NCI-H187 (cell line): ENCODE measurements at places on chromosomes 6 and 20.

DNA sequence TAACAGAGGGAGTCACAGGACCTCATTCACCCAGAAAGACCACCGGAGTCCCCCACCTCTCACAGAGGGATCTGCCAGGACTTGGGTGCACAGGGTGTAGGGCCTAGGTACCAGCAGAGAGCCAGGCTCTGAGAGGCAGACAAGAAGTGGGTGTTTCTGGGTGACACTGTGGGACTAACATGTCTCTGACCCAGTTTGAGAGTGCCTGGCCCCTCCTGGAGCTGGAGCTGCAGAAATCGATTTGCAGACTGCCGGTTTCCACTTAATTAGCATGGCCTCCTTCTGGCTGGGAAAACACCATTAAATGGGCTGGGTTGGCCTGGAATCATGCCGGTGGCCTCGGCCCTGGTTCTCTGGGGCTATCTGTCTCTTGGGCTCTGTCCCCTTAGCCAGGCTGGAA lies 59.2 kb downstream of the PPP1R16B start:
- no peak for DNase-seq

GRCh38 chr6:124028117-124028516 lies 224.5 kb downstream of the NKAIN2 start:
- no peak for DNase-seq

DNA sequence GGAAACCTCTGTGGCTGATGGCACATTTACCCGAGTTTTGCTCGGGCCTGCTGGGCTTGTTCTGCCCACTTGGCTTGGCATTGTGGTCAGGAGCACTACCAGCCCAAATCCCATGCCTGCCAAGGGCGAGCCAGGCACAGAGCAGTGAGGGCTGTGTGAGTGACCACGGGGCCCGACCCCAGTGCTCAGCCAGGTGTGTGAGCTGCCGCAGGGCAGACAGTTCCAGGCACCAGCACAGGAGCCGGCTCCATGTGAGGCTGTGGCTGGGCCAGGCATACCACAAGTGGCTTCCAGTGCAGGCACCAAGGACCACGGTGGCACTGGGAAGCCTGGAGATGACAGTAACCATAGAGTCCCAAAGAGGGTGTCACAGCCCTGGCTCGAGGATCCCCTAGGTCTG lies 1225.5 kb upstream of the GJE1 start:
- no peak for DNase-seq

DNA sequence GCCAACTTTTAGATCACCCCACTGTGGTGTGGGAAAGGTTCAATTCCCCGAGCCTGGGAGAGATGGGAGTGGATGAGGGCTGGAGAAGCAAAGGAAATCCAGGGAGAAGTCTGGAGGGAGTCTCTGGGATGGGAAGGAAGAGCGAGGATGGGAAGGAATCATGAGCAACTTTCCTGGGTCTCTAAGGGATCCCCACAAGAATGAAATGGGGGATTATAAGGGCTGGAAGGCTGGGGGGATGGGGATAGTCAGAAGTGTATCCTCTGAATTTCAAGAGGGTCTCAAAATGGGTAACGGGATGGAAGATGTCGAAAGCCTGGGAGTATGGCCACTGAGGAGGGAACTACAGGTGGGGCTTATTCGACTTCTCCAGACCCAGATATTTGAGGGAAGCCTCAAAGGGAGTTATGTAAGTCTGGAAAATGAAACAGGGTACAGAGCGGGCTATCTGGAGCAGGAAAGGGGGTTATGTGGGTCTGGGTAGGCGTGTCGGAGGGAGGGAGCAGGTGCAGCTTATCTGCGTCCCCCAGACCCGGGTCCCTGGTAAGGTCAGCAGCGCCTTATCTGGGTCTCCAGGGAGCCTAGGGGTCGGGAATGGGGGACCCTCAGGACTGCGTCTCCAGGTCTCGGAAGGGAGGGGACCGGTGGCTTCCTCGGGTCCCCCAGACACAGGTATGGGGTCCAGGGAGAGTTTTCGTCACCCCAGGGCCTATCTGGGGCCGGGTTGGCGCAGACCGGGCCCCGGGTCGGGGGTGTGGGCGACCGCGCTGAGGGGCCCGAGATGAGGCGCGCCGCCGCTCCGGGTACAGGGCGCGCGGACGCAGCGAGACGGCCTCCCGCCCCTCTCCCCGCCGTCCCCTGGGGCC lies 550 bp downstream of the PLAGL2 start:
- DNase-seq = no peak

GRCh38 chr20:5996765-5997164 lies 46.3 kb downstream of the MCM8 start:
- no peak for DNase-seq

DNA sequence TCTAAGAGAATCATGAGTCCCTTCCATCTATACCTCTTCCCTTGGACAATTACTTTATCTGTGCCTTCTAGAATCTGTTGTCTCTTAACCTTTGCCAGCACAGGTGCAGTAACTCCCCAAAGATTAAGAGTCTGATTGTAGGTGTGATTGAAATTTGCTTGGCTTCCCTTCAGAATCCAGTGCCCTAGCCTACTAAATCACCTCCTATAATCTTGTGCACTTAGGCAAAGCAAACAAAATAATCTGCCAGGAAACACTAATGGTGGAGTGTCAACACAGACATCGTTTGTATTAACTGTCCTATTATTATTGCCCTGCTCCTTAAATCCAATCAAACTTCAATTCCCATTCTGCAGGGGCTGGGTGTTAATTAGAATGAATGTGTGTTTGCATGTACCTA lies 28.0 kb downstream of the ID4 start:
- no peak for DNase-seq

DNA sequence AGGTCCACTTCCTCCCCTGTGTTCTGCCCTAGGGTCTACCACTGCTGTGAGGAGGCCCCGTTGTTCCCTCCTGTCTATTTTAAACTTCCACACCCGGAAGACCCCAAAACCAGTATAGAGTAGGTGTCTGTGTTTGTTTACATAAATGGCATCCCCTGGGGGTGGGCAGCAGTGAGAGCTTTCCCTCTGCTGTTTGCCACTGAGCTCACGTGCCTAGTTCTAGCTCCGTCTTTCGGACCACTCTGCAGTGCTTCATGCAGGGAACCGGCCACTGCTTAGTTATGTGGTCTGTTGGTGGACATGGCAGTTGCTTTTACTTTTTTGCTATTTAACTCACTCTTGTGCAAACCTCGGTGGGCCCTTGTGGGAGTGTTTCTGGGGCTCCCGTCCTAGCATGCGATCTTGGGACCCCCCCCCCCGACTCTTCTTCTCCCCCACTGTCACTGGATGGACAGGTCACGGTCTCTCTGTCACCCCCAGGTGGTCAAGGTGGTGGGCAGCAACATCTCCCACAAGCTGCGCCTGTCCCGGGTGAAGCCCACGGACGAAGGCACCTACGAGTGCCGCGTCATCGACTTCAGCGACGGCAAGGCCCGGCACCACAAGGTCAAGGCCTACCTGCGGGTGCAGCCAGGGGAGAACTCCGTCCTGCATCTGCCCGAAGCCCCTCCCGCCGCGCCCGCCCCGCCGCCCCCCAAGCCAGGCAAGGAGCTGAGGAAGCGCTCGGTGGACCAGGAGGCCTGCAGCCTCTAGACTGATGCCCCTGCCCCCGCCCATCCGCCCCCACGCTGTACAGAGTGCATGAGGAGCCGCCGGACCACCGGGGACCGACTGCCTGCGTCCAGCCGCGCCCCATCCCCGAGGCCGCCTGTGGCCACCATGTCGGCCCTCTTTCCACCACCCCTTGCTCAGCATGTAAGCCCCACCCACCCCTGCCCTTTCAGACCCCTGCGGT lies 40.9 kb downstream of the VSTM2L start:
- no peak for DNase-seq

DNA sequence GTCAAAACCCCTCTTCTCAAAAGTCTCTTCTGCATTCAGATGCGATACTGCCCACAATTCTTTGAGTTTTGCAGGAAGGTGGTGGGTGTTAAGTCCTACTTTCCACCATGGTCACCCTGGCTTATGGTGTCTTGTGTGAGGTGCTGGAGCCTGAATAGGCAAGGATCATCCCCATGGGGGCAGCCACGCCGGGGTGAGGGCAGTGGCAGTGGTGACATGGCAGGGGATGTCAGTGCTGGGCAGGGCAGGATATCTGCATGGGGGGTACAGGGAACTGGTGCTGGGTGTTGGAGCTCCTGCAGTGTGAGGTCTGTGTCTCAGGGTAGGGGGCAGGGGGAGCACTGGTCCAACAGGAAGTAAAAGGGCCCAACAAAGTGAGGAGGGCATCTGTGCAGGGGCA lies 2.3 kb downstream of the MAS1 start:
- no peak for DNase-seq

GRCh38 chr20:38275815-38276550 lies 15.4 kb upstream of the KIAA1755 start:
- DNase-seq = no peak

DNA sequence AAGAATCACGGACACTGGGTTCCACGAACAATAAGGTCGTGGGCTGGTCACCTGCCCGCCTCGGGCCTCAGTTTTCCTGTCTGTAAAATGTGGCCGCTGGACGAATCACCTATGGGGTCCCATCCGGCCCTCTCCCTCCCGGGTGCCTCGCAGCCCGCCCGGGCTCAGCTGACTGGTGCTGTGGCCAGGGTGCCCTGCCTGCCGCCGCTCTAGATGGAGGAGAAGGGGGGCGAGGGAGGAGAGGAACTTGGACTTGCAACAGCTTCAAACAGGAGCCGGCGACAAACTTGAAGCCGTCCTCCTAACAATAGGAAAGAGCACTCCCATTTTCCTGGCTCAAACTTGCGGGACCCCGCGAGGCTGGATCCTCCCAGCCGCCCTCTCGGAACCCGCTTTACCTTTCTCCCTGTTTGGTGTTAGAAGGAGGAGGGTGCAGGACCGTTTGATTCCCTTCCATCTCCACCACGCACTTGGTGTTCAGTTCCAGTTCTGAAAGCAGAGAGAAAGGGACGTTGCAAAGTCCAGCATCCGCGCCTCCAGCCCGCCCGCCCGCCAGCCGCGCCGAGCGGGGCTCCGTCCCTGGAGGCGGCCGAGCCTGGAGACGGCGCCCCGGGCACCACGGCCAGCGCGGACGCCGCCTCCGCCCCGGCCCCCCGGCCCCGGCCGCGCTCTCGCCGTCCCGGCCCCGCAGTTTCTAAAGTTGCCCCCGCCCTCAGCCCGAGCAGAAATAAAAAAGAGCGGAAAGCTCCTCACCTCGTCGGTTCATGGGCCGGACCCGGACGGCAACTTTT lies 584 bp downstream of the KIF13A start:
- no peak for DNase-seq

- no peak for DNase-seq
Measured at GRCh38 chr6:21845439-21846140, 252.0 kb downstream of the SOX4 start.

- no peak for DNase-seq
Measured at GRCh38 chr6:156595476-156595875, 181.7 kb upstream of the ARID1B start.

DNA sequence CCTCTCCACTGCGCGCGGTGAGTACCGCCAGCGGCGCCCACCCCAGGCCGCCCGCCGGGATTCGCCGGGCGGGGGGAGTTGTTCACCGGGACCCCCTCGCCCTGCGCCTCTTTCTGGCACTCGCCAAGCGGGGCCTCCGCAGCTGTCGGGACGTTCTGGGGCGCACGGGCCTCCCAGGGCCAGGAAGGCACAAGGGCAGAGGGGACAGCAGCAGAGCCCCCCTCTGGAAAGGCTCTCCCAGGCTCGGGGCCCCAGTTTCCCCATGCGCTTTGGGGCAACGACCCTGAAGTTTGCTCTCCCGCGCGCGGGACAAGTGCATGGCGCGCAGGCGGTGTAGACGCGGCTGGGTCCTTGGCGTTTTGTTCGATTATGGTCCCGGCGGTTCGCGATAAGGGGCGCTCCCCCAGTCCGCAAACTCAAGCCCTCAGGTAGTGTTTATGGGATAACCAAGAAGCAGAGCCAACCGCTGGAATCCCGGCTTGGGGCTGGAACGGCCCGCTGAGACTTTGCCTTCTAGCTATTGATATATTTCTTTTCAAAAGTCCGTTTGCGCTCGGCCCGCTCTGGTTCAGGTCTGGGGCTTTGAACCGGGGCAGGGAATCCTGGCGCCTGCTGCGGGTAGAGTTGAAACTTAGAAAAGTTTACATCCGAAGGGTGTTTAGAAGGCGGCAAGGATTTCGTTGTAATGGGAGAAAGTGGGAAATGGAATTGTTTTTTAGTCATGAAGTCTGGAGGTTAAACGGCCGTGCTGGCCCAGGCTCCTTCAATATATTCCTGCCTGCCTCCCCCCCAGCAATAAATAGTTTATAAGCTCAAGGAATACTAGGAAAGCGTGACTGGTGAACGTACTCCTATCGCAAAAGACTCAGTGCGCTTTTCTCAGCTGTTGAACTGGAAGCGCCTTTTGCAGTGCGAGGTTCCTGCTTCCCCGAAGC lies 595 bp downstream of the EYA2 start:
- DNase-seq = no peak

GRCh38 chr6:90156861-90157260 lies 139.8 kb downstream of the BACH2 start:
- DNase-seq = no peak

DNA sequence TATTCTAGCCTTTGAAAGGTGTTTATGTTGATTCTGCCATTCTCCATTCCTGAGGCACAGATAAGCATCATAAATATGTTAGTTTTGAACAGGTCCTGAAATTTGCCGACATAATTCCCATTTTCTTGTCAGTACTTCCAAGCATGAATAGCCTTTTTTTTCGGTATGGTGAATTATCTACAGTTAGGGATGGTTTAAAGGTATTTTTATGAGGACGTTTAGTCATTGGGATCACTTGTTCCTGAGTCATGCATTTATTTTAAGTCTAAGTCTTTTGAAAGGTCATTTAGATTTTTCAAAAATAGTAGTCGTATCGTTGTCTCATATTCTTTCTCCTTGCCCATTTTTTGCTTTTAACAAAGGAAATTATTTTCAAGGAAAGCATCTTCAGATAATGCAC lies 98.7 kb downstream of the PHACTR3 start:
- no peak for DNase-seq

- DNase-seq = no peak
Measured at GRCh38 chr6:80725156-80725930, 618.9 kb downstream of the BCKDHB start.

DNA sequence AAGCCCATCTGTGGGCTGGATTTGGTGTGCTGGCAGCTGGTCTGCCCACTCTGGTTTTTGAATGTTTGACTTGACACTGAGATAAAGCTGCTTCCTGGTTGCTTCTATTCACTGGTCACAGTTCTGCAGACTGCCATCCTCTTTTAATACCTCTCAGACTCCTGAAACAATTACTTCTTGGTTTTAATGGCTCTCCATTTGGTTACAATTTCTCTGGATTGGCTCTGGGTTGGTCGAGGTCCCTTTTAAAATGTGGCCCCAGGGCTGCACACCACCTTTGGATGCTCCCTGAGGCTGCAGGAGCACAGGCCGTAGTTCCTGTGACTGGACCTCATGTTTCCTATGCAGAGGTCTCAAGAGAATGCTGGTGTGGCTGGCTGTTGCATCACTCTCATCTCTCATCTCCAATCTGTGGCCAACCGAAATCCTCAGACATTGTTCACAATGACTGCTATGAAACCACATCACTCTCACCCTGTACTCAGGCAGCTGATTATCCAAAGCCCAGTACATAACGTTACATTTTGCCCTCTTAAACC lies 98.5 kb downstream of the INSM1 start:
- no peak for DNase-seq

DNA sequence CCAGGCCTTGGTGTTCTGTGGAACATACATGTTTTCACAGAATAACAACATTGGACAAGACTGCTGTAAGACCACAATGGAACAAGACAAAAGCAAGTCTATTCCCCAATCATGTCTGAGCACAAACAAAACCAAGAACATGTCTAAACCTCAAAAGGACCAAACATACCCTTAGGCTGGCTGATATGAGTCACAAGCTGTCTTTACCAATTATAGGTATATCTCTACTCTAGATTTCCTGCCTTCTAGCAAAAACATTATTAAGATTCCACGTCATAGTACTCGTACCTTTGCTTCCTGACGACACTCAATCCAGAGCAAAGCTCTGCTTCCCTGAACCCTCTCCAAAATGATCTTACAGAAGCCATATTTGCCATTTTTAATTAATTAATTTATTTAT lies 15.4 kb upstream of the L3MBTL1 start:
- no peak for DNase-seq
